ENCODE measurements at places on chromosomes 4 and X. TPM values are rescaled to one million over a fixed set of nuclear protein-coding genes. Genes with fewer than 3 reads are reported as not detected.

Gene PDZD4
- 2.7 TPM for total RNA-seq

Gene IL1RAPL2
- total RNA-seq = not detected

DNA sequence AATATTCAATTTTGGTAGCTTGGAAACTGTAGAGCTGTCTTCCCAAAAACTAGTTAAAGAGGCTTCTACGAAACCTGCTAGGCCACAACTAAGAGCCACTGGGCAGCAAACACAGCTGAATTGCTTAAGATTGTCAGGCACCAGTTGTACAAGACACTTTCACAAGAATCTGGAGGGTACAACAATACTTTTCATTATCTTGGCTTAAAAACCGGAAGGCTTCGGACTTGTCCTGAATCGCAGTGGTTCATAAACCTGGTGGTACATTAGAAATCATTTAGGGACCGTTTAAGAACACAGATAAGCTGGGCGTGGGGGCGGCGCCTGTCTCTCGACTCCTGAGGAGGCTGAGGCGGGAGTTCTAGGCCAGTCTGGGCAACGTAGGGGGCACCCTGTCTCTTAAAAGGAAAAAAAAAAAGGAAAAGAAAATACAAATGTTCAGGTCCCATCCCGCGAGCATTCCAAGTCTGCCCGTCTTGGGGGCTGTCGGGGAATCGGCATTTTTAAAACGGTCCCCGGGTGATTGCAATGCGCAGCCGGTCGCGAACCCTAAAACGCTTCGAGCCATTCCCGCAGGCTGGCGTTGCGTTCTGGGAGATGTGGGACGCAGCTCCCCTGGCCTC, 763 bp downstream of the PYURF start:
- H3K27me3 ChIP-seq = no peaks in the 10 kb centered on the region
- H3K27ac ChIP-seq = peak overlapping the region; percentile 76
- H3K4me1 ChIP-seq = peaks cover 6% of the 10 kb centered on the region
- H3K36me3 ChIP-seq = no peaks in the 10 kb centered on the region
- DNase-seq = peak; percentile 60

- no peak for DNase-seq
- H3K4me1 ChIP-seq = no peaks in the 10 kb centered on the region
- H3K4me3 ChIP-seq = no peak overlapping the region
- H3K36me3 ChIP-seq = no peaks in the 10 kb centered on the region
Observed at GRCh38 chrX:154600759-154601374, 15.9 kb downstream of the CTAG1A start.

Gene FAM3A
- total RNA-seq = 60.9 TPM

DNA sequence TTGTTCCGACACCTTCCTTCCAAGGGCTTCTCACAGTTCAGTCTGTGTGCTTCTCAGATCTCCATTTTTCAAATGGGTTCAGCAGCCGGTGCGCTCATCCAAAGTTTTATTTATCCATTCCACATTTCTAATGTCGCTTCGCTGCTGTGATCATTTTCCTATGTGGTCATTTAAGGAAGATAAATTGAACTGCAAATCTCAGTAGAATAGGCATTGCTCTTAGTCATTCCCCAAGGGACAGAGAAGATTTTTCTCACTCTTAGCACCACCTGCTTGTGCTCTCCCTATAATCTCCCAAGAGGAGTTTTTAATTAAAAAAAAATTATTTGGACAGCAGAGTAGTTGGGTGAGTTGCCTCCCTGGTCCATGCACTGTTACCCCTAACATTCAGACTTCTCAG, 278.9 kb upstream of the GATB start:
- DNase-seq = no peak
- H3K36me3 ChIP-seq = no peaks in the 10 kb centered on the region
- no peak overlapping the region for H3K27ac ChIP-seq
- no peaks in the 10 kb centered on the region for H3K4me1 ChIP-seq
- H3K4me3 ChIP-seq = no peak overlapping the region
- H3K27me3 ChIP-seq = no peaks in the 10 kb centered on the region

Gene ARHGAP24
- total RNA-seq = 9.3 TPM

GRCh38 chr4:13496605-13497004, 12.5 kb upstream of the RAB28 start:
- DNase-seq = no peak
- H3K4me3 ChIP-seq = no peak overlapping the region
- no peaks in the 10 kb centered on the region for H3K36me3 ChIP-seq
- H3K4me1 ChIP-seq = no peaks in the 10 kb centered on the region
- no peak overlapping the region for H3K27ac ChIP-seq
- no peaks in the 10 kb centered on the region for H3K27me3 ChIP-seq

Gene GLRA3
- not detected for total RNA-seq

Gene CT45A3
- not detected for total RNA-seq

GRCh38 chr4:138740816-138741745, 274.5 kb upstream of the NOCT start:
- no peaks in the 10 kb centered on the region for H3K4me1 ChIP-seq
- H3K36me3 ChIP-seq = no peaks in the 10 kb centered on the region
- H3K27ac ChIP-seq = no peak overlapping the region
- H3K27me3 ChIP-seq = no peaks in the 10 kb centered on the region
- H3K4me3 ChIP-seq = no peak overlapping the region

Gene CACNA1F
- 0.15 TPM for total RNA-seq

- H3K4me3 ChIP-seq = peak overlapping the region; percentile 29
- no peak overlapping the region for H3K27ac ChIP-seq
- no peaks in the 10 kb centered on the region for H3K36me3 ChIP-seq
- no peaks in the 10 kb centered on the region for H3K27me3 ChIP-seq
- no peak for DNase-seq
Observed at GRCh38 chrX:71282514-71283402, 677 bp upstream of the NONO start.

- no peak for DNase-seq
- no peaks in the 10 kb centered on the region for H3K27me3 ChIP-seq
- H3K36me3 ChIP-seq = no peaks in the 10 kb centered on the region
Observed at GRCh38 chrX:78133238-78133960, 6.1 kb downstream of the TAF9B start.

- no peak for DNase-seq
- no peak overlapping the region for H3K27ac ChIP-seq
- no peak overlapping the region for H3K4me3 ChIP-seq
Observed at GRCh38 chrX:45540181-45540580, 339.5 kb upstream of the DIPK2B start.

DNA sequence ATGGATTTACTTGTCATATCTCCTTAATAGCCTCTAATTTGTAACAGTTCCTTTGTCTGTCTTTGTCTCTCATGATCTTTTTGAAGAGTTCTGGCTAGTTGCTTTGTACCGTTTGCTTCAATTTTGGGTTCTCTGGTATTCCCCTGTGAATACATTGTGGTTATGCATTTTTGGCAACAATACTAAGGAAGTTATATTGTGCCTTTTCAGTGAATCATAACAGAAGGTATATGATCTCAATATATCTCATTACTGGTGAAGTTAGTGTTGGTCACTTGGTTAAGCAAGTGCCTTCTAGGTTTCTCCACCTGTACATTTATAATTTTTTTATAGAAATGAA, 48.6 kb downstream of the DCLK2 start:
- H3K27me3 ChIP-seq = no peaks in the 10 kb centered on the region
- no peak overlapping the region for H3K4me3 ChIP-seq
- no peaks in the 10 kb centered on the region for H3K36me3 ChIP-seq
- H3K27ac ChIP-seq = no peak overlapping the region

- H3K27ac ChIP-seq = no peak overlapping the region
- no peaks in the 10 kb centered on the region for H3K36me3 ChIP-seq
- DNase-seq = no peak
- H3K4me3 ChIP-seq = no peak overlapping the region
Observed at GRCh38 chrX:129771266-129771995, 8.3 kb upstream of the SASH3 start.

Gene GIMD1
- not detected for total RNA-seq

DNA sequence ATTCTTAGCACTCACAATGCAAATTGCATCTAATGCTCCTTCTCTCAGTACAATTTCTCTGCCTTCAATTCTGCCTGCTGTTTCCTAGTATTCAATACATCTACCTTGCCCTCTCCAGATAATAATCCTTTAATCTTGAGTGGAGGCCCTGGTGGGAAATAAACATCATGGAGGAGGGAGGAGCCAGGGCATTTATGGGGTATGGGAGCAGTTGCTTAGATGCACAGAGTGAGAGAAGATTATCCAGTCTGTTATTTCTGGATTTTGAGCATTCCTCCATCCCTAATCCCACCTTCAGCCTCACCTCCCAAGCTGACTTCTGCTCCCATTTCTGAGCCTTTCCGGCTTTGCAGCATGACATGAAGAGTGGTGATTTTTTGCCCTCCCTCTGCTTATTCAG, 127.9 kb upstream of the PPP3CA start:
- H3K4me3 ChIP-seq = no peak overlapping the region
- H3K4me1 ChIP-seq = no peaks in the 10 kb centered on the region
- no peaks in the 10 kb centered on the region for H3K27me3 ChIP-seq

DNA sequence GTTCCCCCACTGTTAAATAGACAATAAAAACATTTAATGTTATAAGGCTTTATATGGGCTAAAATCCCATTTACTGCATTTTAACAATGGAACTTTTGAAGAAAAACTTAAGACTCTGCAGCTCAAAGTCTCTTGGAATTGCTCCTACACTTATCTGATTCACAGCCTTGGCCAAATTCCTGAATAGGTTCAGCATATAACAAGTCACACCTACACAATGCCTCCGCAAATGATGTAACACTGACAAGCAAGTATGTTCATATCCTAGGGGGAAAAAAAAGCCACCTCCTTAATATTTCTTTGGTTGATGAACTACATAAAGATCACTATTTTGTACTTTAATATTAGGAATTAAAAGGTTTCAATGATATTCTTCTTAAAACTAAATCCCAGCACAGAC, 34.5 kb downstream of the RPS6KA6 start:
- H3K4me1 ChIP-seq = no peaks in the 10 kb centered on the region
- no peak overlapping the region for H3K4me3 ChIP-seq

DNA sequence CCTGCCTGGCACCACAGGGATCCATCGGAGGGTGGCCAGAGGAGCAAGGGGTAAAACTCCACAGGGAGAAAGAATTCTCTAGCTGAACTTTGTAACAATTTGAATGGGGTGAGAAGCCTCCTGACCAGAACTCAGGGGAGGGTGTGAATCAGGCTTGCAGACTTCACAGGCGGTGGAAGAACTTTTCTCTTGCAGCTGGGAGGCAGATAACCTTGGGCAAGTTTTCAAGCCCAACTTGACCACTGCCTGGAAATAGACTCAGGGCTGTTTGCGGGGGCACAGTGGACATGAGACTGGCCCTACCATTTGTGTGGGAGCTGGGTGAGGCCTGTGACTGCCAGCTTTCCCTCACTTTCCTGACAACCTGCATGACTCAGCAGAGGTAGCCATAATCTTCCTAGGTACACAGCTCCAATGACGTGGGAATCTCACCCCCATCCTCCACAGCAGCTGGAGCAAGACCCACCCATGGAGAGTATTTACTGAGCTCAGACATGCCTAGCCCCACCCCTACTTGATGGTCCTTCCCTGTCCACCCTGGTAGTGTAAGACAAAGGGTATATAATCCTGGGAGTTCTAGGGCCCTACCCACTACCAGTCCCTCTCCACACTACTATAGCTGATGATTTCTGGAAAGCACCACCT, 210.0 kb upstream of the AGTR2 start:
- DNase-seq = no peak
- H3K36me3 ChIP-seq = no peaks in the 10 kb centered on the region
- H3K4me3 ChIP-seq = no peak overlapping the region
- no peak overlapping the region for H3K27ac ChIP-seq

GRCh38 chr4:169225812-169226211, 44.9 kb downstream of the SH3RF1 start:
- DNase-seq = no peak
- peaks cover 3% of the 10 kb centered on the region for H3K4me1 ChIP-seq
- H3K27me3 ChIP-seq = no peaks in the 10 kb centered on the region
- no peak overlapping the region for H3K27ac ChIP-seq
- H3K36me3 ChIP-seq = no peaks in the 10 kb centered on the region

- H3K4me3 ChIP-seq = no peak overlapping the region
- H3K4me1 ChIP-seq = peaks cover 14% of the 10 kb centered on the region
- DNase-seq = peak; percentile 65
- no peak overlapping the region for H3K27ac ChIP-seq
Observed at GRCh38 chr4:7392438-7393421, 42.0 kb downstream of the PSAPL1 start.

Gene MSANTD1
- total RNA-seq = 1.2 TPM

GRCh38 chrX:75067931-75068330, 88.2 kb downstream of the ABCB7 start:
- no peak for DNase-seq
- H3K27me3 ChIP-seq = no peaks in the 10 kb centered on the region
- H3K27ac ChIP-seq = no peak overlapping the region
- no peak overlapping the region for H3K4me3 ChIP-seq

DNA sequence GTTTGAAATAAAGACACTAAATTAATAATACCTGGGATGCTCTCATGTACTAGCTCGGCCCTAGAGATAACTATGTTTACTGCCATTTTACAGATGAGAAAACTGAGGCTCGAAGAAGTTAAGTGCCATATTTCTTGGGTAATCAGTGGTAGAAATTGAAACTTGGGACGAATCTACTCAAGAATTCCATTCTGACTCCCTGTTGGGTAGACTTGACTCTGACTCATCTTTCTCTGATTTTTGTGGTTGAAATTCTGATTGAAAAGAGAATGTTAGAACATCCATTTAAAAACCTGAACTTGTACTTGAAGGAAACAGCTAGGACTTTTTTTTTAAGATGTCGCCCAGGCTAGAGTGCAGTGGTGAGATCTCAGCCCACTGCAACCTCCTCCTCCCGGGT, 50.1 kb upstream of the NSUN7 start:
- H3K27ac ChIP-seq = no peak overlapping the region
- no peaks in the 10 kb centered on the region for H3K36me3 ChIP-seq
- H3K4me1 ChIP-seq = no peaks in the 10 kb centered on the region
- DNase-seq = no peak

Gene DDX53
- not detected for total RNA-seq

DNA sequence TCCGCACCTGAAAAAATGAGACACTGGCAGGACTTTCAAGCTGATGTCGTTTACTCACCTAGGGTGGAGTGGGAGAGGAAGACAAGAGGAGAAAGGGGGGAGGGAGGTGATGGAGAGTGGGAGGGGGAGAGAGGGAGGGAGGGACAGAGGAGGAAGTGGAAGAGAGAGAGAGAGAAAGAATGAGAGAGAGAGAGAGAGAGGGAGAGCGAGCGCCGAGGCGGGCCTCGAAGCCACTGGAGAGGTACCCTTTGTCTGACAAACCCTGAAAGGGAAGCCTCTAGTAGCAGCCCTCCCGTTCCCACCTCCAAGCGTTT, 296 bp upstream of the ADGRL3 start:
- H3K4me3 ChIP-seq = peak overlapping the region; percentile 42
- no peak for DNase-seq
- no peaks in the 10 kb centered on the region for H3K36me3 ChIP-seq
- no peaks in the 10 kb centered on the region for H3K27me3 ChIP-seq

- H3K4me3 ChIP-seq = no peak overlapping the region
- no peaks in the 10 kb centered on the region for H3K27me3 ChIP-seq
- H3K36me3 ChIP-seq = no peaks in the 10 kb centered on the region
- H3K4me1 ChIP-seq = peaks cover 17% of the 10 kb centered on the region
- no peak for DNase-seq
Observed at GRCh38 chr4:88738180-88738579, 40.6 kb upstream of the NAP1L5 start.

Measured in ovary (tissue), 10 donors.